ENCODE measurements at places on chromosomes 12 and 14.

DNA sequence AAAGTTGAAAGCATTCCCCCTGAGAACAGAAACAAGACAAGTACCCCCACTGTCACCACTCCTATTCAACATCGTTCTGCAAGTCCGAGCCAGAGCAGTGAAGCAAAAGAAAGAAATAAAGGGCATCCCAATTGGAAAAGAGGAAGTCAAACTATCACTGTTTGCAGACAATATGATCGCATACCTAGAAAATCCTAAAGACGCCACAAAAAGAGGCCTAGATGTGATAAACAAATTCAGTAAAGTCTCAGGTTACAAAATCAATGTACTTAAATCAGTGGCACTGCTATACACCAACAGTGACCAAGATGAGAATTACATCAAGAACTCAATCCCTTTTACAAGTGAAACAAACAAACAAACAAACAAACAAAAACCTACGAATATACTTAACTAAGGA, 87.7 kb upstream of the COCH start:
- DNase-seq, result no peak

- DNase-seq, result peak; percentile 39
Measured at GRCh38 chr14:60840313-60840712, 105.8 kb downstream of the MNAT1 start.

GRCh38 chr14:100543471-100544455, 43.5 kb downstream of the BEGAIN start:
- DNase-seq, result no peak

DNA sequence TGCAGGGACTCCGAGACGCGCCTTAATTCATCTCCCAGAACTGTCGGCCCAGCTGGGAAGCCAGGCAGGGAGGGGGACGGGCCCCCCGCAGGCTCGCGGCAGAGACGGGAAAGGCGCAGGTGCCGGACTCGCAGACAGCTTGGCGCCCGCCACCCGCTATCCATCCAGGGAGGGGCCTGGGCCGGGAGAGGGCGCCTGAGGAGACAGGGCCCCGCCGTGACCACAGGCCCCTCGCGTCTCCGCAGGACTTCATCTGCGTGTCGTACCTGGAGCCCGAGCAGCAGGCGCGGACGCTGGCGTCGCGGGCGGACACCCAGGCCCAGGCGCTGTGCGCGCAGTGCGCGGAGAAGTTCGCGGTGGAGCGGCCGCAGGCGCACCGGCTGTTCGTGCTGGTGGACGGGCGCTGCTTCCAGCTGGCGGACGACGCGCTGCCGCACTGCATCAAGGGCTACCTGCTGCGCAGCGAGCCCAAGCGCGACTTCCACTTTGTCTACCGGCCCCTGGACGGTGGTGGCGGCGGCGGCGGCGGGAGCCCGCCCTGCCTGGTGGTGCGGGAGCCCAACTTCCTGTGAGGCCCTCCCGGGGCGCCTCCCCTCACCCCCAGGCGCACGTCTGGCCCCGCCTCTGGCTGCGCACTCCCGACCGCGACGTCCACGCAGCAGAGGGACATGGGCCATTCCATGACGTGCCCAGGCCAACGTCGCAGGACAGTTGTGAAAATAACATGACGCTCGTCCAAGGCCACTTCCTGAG, 60.6 kb downstream of the LGMN start:
- peak; percentile 58 for DNase-seq

DNA sequence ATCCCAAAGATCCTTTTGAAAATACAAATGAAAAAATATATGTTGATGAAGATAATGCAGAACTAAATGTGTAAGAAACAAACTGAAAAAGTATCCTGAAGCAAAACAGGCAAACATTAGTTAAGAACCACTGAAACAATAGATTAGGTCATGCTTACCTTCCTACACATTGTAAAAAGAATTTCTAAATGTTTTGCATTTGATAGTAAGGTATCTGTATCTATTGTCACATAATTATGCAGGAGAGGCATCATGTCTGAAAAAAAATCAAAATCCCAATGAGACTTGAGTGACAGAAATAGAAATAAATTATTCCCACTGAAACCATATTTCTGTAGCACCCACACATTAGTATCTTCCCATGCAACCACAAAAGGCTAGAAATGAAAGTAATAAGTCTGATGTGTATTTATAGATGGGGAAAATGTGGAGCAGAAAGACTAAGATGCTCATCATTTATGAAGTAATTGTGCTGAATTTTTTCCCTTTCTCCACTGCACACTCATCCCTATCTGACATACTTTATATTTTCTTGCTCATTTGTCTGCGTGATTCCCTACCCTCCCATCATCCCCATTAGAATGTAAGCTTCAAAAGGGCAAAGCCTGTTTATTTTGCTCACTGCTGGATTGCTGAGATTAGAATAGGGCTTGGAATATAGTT, 43.5 kb downstream of the IPO8 start:
- DNase-seq, result no peak

DNA sequence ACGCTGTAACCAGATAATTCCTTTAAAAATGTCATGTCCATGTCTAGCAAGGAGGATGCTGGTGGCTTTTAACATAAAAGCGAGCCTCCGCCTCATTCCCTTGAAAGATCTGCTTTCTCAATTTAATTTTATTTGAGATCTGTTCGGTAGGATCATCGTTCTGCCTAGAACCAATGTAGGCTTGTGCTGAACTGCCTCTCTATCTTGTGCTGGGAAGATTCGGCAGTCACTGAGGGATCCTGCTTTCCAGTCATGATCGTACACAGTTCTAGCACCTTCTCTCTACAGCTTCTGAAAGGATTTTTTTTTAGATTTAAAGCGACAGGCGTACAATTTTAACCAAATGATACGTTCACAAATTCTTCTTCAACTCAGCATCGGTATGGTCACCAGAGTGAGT, 54.3 kb downstream of the PEBP1 start:
- no peak for DNase-seq

DNA sequence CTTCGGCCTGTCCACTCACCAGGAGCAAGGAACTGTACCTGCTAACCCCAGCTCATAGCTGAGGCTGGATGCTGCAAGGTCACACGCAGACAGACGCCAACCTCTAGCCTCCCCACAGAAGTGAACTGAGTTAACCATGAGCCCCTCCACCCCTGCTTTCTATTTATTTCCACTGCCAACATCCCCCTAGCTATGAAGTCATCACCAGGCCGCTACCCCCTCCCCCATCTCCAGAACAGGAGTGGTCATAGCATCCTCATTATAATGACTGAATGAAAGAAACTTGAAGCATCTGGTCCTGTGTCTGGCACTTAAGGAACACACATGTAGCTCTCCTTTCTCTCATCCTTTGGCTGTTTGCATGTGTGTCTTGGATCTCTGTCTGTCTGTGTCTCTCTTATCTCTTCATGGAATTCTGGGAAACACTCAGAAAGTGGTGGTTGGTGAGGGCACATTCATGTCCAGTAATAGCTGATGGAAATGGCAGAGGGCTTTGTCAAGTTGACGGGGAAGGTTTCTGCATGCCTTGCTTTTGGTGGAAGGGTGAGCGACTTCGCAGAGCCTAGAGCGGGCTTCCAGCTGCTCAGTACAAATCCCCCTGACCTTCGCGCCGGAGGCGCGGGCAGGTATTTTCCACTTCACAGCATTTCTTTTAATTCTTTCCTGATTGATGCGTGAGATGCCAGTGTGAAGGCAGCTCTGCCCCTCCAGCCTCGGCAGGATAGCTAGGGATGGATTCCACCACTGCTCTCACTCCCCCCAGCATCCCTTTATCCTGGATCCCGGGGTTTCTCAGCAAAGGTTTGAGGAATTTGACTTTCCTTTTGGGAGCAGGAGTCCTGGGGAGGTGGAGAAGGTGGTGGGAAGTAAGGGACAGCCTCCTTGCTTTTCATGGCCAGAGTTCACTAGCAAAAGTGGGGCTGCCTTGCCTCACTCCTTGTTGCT, 198.2 kb downstream of the CHST11 start:
- no peak for DNase-seq

DNA sequence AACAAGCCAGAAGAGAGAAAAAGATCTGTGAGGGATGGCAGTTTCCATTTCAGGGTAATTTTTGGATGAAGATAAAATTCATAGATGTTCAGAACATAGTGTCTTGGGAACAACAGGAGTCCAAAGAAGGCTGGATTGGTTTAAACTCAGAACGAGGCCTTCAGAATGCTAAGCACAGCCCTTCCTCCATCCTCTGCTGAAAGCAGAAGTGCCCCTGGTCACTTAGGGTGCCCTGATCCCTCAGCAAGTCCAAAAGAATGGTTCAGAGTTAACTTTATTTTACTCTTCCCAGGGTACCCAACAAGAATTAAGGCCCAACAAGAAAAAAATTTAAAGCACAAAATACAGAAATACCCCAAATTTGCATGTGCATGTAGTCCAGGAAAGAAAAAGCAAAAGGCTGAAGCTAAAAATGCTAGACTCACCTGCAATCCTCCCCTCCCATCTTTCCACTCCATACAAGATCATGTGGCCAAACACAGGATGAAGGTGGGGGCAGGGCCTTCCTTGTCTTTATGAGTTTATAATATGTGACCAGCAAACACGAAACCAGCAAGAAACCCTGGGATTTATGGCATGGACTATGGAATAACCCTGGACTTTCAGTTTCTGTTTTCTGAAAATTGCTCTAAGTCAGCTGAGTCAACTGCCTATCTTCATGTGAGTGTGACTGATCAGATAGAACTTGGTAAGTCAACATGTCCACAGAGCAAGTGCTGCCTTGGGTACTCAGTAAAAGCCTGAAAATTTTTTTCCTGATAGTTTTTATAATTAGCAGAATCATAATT, 21.2 kb downstream of the MAX start:
- DNase-seq, result no peak

- DNase-seq, result no peak
Measured at GRCh38 chr14:54503486-54503885, 6.2 kb upstream of the CGRRF1 start.

DNA sequence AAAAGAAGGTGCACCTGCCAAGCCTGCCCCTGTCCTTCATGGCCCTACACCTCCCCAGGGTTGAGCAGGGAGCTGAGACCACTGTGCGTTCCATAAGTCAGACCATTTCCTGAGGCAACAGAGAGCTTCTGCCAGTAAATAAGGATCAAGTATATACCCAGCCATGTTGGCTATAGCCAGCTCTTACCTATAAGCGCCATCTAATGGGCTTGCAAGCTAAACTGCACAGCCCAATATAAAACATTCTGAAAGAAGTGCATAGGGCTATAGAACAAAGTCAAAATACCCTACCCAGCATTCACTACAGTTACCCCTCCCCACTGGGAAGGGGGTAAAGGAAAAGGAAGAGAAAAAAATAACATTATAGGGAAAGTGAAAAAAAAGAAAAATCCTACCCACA, 59.3 kb upstream of the SCAF11 start:
- DNase-seq, result no peak

- DNase-seq, result no peak
Measured at GRCh38 chr12:92625639-92626310, 77.0 kb upstream of the PLEKHG7 start.

GRCh38 chr12:130686511-130686991, 29.5 kb downstream of the RIMBP2 start:
- DNase-seq, result no peak

DNA sequence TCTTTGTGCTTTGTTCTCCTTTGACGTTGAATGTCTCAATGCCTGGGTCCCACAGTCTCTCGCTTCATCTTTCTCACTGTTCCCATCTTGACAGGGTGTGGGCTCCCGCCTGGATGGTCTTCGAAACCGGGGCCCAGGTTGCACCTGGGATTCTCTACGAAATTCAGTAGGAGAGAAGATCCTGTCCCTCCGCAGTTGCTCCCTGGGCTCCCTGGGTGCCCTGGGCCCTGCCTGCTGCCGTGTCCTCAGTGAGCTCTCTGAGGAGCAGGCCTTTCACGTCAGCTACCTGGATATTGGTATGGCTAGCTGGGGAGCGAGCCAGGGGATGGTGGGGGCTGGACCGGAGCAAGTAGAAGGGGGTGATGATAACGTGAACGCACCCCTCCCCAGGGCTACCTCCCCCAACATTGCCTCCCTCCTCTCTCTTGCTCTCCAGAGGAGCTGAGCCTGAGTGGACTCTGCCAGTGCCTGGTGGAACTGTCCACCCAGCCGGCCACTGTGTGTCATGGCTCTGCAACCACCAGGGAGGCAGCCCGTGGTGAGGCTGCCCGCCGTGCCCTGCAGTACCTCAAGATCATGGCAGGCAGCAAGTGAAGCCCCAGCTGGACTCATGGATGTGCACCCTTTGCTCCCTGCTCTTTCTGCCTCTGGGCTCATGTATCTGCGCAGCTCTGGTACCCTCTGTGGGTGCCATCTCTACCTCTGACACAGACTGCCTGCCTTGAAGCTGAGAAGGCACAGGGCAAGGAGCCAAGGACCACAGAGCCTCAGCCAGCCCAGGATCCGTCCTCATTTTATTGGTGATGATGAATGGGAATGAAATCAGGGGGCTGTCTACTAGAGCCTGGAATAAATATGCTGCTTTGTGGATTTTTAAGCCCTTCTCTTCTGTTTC, 1.5 kb downstream of the NPFF start:
- no peak for DNase-seq

- no peak for DNase-seq
Measured at GRCh38 chr12:58341791-58342190, 400.4 kb downstream of the ATP23 start.

DNA sequence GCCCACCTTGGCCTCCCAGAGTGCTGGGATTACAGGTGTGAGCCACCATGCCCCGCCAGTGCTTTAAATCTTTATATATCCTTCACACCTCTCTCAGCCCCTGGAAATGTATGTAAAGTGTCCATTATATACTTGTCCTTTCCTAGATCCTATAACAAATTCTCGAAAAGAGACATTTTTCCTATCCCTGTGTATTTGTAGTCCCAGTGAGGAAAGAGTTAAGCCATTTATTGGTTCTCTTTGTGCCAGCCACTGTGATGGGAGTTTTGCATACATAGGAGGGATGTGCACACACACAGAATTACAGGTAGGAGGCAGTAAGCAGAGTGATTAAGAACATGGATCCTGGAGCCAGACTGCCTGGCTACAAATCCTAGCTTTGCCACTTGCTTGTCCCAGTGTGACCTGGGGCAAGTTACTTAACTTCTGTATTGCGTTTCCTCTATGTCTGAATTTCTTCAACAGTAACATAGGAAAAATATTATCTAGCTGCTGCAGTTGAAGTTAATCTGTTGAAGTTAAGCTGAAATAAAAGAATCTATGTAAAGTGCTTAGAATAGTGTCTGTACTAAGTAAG, 2.1 kb upstream of the RABGGTA start:
- DNase-seq, result no peak

DNA sequence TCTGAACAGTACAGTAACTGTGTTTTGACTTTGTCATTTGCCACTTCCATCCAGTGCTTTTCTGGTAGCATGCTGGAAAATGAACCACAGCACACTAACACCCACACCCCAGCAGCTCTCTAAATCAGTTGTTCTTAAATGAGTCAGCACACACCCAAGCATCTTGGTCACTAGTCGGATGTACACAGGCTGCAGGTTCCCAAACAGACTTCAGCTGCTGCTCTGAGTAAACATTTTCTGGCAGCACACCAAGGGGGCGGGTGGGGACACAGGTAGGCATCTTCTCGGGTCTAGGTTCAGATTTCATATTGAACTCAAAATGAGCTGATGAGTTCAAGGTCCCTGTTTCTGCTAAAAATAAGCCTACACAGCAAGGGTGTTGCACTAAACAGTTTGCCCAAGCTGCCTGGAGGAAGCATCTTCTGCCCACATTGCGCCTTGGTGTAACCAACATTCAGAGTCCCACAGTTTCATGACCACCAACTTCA, 39.8 kb downstream of the IFNG start:
- no peak for DNase-seq

GRCh38 chr14:77589099-77589498, 27.3 kb downstream of the SPTLC2 start:
- no peak for DNase-seq

- no peak for DNase-seq
Measured at GRCh38 chr12:1716215-1716862, 25.5 kb downstream of the ADIPOR2 start.

- DNase-seq, result no peak
Measured at GRCh38 chr12:124441443-124442194, 125.8 kb downstream of the NCOR2 start.
